Dermis microvascular lymphatic vessel endothelial cell (primary cell): ENCODE measurements at places on chromosomes 3 and 15.

DNA sequence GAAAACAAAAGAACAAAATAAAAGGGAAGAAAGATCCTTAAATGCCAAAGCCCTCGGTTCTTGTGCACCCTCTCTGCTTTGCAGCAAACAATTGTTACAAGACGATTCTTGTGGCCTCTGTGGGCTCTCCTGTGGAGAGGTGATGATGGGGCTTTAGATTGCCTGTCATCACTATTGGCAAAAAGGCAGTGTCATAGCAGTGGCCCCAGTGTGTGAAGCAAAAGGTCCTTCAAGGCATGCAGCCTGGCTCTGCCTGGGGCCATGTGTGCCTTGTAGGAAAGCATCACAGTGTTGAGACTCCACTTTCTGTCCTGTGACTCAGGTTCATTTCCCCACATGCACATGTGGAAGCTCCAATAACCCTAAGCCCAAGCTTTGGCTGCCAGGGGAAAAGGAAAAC lies 43.7 kb downstream of the POC1A start:
- DNase-seq: no peak

DNA sequence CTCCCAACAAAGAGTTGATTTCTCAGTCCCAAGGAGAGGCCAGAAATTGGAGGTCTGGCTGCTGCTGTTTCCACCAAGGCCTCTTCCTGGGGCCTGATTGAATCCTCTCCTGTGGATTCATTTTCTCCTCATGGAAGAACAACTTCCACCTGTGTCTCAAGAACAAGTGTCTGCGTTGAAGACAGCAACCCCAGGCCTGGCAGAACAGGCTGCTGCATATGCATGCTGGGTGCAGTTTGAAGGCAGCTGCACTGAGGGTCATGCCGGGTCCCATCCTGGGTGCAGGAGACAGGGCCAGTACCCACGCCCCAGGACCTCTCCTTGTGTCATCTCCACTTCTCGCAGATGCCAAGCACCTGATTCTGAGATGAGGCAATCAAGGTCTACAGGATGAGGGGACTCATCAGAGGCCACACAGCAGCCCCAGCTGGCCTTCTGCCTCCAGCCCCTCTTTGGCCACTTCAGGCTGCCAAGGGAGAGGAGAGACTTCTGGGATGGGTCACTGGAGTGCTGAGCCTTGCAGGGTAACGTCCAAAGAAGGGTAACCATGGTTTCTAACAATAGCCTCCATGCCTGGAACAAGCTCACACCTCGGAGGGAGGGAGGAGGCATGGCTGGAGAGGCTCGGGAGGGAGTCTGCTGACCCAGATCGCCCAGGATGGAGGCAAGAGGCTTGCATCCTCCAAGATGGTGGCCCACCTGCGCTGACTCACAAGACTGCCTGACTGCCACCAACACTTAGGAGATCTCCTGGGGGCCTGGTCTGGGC lies 30.0 kb downstream of the HCN4 start:
- no peak for DNase-seq

- DNase-seq: no peak
Measured at GRCh38 chr3:46932455-46933225, 43.9 kb downstream of the CCDC12 start.

GRCh38 chr3:40645883-40646282 lies 121.1 kb downstream of the ZNF621 start:
- no peak for DNase-seq

DNA sequence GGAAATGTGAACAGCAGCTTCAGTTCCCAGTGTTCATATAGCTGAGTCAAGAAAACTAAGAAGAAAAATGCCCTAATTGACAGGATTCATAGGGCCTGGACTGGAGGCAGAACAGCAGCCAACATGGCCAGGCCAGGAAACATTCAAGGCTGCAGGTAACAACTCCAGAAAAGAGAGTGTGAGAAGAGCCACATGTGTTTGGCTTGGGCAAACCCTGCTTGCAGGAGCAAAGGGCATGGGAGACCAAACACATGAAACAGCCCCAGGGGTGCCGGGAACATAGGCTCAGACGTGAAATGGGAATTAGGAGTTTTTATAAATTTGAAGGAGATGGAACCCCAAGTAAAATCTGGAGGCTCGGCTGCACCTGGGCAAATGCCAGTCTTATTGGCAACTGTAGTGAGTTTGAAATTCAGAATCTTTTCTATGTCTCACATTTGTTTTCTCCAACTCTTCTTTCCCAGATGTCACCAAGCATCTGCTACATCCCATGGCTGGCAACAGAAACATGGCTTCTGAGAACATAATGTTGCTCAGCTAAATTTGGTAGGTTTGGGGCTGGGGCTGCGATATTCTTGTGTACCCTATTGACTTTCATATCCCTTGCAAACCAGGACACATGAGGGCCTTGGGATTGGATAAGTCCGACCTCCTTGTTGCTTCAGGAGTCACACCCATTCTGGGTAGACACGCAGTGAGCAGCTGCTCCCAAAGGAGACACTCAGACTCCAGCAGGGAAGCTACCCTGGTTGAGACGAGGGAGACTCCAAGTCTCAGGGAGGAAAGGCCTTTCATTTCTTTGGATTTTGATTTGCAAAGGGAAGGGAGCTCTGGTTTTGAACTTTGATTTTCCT lies 98.9 kb upstream of the CLSTN2 start:
- DNase-seq: no peak

DNA sequence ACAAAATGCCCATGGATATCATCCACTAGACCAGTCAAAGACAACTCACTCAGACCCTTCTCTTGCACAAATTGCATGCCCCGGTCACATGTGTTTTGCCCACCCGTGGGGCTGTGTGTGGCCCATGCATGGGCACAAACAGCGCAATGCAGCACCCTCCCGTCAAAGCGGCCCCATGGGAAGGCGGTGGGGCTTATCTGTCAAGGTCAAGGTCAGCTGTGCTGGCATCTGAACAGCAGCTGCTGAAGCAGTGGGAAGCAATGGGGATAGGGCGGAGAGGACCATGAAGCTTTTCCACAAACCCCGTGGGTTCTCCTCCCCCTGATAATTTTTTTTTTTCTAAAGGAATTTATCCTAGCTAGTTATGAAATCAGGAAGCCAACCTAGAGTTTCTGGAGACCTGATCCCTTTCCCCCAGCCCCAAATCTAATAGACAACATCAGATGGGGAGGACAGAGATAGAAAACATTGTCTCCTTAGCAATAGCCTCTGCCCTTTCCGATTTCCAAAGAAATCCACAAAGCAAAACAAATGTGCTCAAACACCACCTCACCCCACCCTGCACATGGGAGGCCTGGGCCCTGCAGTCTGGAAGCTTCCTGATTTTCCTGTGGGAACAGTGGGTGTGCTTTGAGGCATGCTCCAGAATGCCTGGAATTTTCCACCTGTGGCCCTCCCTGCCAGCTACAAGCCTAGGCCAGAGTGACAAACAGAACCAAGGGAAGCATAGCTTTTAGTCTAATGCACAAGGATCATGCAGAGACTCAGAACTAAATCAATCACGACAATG lies 84.4 kb downstream of the BDH1 start:
- DNase-seq: peak; percentile 70

DNA sequence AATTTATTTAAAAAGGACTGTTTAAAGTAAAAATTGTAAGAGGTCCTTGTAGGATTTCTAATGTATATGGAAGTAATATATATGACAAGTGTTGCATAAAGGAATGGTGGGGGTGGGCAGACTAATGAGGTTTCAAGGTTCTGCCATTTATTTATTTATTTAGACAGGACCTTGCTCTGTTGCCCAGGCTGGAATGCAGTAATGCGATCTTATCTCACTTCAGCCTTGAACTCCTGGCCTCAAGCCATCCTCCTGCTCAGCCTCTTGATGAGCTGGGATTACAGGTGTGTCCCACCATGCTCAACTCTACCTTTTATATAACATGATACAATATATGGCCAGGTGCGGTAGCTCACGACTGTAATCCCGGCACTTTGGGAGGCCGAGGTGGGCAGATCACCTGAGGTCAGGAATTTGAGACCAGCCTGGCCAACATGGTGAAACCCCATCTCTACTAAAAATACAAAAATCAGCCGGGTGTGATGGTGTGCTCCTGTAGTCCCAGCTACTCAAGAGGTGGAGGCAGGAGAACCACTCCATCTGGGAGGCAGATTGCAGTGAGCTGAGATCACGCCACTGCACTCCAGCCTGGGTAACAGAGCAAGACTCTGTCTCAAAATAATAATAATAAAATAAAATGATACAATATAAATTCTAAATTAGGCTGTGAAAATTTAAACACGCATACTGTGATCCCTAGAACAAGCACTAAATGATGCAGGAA lies 33.8 kb upstream of the IGF2BP2 start:
- DNase-seq: no peak

DNA sequence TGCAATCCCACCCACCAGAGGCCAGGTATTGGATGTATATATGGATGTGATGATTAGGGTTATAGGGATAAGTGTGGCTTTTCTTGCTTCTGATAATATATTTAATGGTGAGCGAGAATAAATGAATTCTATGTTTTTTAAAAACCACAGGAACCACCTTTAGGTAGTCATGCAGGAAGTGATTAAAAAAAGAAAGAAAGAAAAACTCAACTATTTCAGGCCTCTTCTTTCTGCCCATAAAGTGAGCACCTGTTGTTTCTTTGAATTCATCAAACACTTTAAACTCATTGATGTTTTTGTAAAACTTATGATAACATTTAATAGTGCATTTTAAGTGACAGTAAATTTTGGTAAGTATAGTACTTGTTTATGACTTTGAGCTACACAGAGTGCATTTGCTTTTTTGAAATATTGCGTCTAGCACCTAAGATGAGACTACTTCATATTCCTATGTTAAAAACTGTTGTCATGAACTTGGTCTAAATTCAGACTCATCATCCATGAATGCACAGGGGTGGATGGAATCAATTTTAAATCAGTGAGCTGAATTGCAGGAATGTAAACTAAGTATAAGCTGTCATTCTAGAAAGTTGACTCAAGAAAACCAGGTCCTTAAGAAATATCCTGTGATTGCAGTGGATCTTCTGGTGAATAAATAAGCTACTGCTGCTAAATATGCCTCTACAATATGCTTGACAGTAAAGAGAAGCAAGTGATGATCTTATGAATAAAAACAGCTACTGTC lies 764.4 kb upstream of the NECTIN3 start:
- no peak for DNase-seq

- peak; percentile 43 for DNase-seq
Measured at GRCh38 chr3:152183473-152183872, 85.3 kb upstream of the MBNL1 start.

GRCh38 chr15:41151451-41152005 lies 35.4 kb upstream of the INO80 start:
- DNase-seq: no peak

- no peak for DNase-seq
Measured at GRCh38 chr3:177071496-177072156, 125.7 kb downstream of the TBL1XR1 start.

- DNase-seq: no peak
Measured at GRCh38 chr3:125684199-125684598, 88.9 kb upstream of the OSBPL11 start.

GRCh38 chr3:189902230-189903186 lies 218.2 kb downstream of the P3H2 start:
- no peak for DNase-seq

GRCh38 chr3:29176501-29176900 lies 104.4 kb upstream of the RBMS3 start:
- no peak for DNase-seq

DNA sequence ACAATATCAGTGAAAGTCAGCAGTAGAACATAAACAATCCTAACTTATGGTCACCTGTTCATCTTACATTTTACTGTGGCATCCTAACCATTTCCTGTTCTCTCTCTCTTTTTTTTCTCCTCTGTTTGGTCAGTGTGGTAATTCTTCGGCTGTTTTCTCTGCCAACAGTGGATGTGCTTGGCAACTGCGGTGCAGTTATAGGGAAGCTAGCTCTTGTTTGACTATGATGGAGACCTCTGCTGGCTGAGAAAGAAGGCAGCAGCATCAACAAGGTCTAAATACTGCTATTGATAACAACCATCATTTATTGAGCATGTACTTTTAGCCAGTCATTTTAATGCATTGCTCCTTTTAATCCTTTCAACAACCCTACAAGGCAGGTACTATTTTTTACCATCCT lies 723 bp upstream of the DRD3 start:
- DNase-seq: peak; percentile 40

DNA sequence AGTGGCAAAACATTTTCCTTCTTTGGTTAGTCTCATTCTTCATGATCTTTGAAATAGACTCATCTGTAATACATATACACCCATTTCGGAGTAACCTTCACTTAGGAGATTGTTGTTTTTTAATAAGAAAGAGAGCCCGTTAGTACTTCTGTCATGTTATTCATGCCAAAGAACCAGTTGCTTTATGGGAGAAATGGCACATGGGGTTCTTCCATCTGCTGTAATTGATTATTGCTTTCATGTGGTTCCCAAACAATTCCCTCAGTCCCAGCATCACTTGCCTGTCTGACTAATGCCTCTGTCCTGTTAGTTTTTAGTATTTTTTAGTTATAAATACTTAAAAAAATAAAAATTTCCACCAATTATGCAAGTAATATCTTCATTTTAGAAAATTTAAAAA lies 33.8 kb upstream of the FAH start:
- no peak for DNase-seq

- no peak for DNase-seq
Measured at GRCh38 chr3:160671231-160671630, 5.7 kb upstream of the ARL14 start.

GRCh38 chr3:163671201-163671600 lies 1407.1 kb downstream of the SI start:
- no peak for DNase-seq

DNA sequence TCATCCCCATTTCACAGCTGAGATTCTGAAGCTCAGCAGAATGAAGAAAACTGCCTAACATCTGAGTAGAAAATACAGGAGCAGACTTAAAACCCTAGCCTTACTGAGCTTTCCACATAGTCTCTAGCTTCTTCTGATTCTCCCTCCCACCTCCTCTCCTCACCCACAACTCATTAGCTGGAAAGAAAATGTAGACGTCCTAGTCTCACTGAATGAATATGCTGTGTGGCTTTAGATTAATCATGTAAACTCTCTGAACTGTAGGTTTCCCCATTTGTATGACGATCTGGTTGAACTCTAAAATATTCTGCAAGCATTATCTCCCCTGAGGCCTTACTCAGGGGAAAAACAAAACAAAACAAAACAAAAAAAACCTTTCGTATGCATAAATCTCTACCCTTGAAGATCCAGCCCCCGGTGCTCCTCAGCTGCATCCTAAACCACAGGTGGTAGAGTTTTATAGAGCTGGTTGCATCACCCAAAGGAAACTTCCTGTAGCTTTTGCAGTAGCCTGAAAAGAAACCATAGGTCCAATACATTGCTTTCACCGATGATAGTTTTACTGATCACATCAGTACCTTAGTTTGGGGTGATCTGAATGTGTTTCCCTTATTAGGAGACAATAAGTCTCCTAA lies 40.6 kb downstream of the FOXB1 start:
- no peak for DNase-seq

- DNase-seq: peak; percentile 10
Measured at GRCh38 chr3:188749010-188749617, 422.7 kb upstream of the TPRG1 start.
